ENCODE measurements at places on chromosomes 11 and 22.

- DNase-seq: no peak
These were observed 55.9 kb upstream of the NUP160 start for GRCh38 chr11:47904048-47904447.

DNA sequence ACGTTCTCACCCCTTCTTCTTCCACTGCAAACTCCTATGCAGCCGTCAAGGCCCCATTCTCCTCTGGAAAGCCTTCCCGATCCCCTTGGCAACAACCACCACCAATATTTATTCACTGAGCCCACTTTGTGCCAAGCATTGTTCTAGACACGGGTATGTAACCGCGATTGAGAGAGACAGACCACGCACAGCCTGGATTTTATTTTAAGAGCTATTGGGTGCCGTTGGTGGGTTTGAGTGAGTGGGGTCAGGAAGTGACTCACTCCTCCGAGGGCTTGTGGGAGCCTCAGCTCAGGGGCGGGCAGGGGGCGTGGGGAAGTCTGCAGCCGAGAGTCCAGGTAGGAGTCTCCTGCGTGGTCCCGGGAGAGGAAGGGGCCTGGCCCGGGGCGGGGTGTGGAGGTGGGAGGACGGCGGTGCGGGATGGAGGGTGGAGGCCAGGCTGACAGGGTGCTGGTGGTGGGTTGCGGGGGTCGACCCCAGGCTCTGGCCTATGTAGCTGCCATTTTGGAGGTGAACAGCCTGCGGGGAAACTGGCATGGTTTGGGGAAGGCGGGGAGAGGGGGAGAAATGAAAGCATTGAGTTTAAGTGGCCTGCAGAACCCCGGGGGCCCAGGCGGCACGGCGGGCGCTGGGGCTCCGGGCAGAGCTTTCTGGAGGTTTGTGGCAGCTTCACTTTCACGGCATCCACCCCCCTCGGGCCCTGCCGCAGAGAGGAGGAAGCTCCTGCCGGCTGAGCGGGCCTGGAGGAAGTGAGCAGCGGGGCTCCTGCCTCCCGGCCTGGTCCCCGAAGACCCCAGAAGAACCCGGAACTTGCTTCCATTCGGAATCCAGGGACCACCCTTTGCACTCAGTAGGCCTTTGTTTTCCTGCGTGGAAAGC lies 547 bp downstream of the PARVG start:
- DNase-seq: no peak

- DNase-seq: no peak
These were observed 162.1 kb downstream of the LDLRAD3 start for GRCh38 chr11:36105743-36106581.

- DNase-seq: no peak
These were observed 46.4 kb upstream of the SHANK2 start for GRCh38 chr11:71298761-71299181.

GRCh38 chr22:31162015-31162765 lies 2.2 kb downstream of the RNF185 start:
- DNase-seq: no peak

- DNase-seq: no peak
These were observed 529.6 kb upstream of the CCDC90B start for GRCh38 chr11:83815736-83816135.

- no peak for DNase-seq
These were observed 1.8 kb upstream of the PGA3 start for GRCh38 chr11:61201476-61201875.

All from cortex of kidney (tissue), 1 donor.